Suprapubic skin (tissue), 4 donors: ENCODE measurements at places on chromosomes 7 and 10.

DNA sequence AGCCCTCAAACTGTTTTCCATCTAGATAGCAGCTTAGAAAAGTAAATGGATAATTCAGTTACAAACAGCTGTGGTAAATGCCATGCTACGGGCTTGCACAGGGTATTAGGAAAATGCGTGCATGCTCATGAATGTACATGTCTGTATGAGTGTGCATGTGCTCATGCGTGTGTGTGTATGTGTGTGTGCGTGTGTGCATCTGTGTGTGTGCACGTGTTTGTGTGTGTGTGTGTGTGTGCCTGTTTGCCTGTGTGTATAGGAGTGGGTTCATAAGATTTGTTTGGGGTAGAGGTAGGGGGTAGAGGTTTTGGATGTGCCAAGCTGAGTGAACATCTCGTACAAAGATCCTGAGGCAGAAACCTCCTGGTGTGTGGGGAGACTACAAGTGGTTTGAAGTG, 52.9 kb downstream of the AOAH start:
- H3K36me3 ChIP-seq, result no peaks in the 10 kb centered on the region
- H3K27me3 ChIP-seq, result no peaks in the 10 kb centered on the region
- H3K4me3 ChIP-seq, result no peak overlapping the region
- H3K4me1 ChIP-seq, result no peaks in the 10 kb centered on the region
- DNase-seq, result no peak

- peaks cover 29% of the 10 kb centered on the region for H3K4me1 ChIP-seq
- no peaks in the 10 kb centered on the region for H3K27me3 ChIP-seq
- DNase-seq, result no peak
- H3K36me3 ChIP-seq, result no peaks in the 10 kb centered on the region
- H3K27ac ChIP-seq, result no peak overlapping the region
Measured at GRCh38 chr10:110267276-110267675, 37.4 kb downstream of the SMNDC1 start.

DNA sequence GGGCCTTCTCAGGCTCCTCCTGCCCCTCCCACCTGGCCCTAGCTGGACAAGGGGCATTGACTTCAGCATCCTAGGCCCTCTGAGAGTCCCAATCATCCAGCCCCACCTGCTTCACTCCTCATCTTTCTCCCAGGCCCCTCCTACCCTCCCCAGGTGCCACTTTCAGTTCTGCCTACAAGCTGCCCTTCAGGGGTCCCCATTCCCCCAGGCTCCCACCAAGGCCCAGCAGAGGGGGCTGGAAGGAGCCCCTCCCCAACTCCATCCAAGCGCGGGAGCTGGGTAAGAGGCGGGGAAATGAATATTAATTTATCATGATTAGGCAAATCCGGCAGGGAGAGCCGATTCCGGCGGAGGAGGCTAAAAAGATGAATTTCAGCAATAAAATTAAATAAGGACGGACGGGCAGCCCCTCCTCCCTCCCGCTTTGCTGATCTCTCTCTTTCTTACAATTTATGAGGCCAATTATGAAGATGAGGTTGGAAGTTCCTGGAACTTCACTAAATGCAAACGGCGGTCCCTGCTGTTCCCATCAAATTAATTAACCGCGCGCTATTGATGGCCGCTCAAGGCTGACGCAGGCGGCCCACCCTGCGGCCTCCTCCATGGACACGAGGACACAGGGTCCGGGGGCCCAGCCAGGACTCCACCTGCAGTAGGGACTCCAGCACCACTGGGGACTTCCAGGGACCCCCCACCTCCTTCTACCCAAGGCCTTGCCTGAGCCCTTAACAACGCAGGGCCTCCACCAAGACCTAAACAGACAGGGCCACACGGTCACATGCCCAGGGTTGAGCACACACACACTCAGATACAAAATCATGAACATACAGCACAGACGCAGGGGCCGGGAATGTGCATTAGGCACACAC, 13.9 kb downstream of the POLL start:
- no peak overlapping the region for H3K4me3 ChIP-seq
- H3K4me1 ChIP-seq, result peaks cover 17% of the 10 kb centered on the region
- peaks cover 10% of the 10 kb centered on the region for H3K27me3 ChIP-seq

DNA sequence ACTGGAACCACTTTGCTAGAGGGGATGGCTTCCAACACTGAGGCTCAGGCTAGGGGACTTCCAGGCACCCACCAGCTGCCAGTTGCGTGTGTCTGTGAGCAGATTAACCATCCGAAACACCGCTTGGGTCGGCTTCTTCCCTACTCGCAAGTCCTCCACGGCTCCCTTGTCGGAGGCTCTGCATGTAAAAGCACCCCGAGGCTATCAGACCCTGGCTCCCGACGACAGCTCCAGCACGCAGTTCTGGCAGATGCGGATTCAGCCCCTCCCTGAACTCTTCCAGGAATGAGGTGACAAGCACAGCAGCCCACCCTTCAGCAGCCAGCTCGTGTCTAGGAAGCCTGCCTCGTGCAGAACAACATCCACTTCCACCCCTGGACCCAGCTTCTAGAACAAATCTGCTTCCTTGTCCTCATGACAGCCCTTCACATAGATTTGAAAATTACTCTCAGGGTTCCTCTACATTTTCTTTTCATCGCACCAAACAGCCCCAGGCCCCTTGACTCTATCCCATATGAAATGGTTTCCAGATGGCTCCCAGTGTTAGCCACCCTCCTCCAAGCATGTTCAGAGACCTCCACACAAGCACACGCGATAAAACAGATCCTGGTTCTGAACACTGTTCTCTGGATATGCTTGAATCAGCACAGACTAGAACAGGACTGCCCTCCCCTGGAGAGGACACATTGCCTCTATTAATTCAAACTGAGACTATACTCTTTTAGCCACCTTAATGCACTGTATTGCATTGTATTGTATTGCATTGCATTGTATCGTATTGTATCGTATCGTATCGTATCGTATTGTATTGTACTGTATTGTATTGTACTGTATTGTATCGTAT, 44.6 kb downstream of the SLIT1 start:
- H3K27me3 ChIP-seq, result peaks cover 37% of the 10 kb centered on the region
- H3K4me3 ChIP-seq, result no peak overlapping the region
- H3K36me3 ChIP-seq, result no peaks in the 10 kb centered on the region
- peaks cover 3% of the 10 kb centered on the region for H3K4me1 ChIP-seq
- H3K27ac ChIP-seq, result no peak overlapping the region

DNA sequence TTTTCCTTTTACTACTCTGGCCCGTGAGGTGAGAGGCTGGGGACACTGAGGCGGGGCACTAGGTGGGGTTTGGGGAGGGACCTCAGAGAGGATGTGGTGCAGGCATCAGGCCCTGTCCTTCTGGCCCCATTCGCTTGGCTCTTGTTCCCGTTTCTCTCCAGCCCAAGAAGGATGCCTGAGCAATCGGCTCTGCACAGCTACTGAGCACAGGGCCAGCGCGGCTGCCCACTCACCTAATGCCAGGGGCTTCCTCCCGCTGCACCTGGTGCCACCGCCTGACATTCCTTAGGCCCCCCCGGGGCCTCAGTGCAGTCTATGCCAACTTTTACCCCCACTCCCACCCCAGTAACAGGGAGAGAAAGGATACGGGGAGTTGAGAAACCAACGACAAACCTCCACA, 12.5 kb downstream of the EMX2 start:
- H3K4me3 ChIP-seq, result no peak overlapping the region
- H3K27ac ChIP-seq, result no peak overlapping the region

GRCh38 chr10:8532647-8533046, 478.2 kb downstream of the GATA3 start:
- no peaks in the 10 kb centered on the region for H3K27me3 ChIP-seq
- no peaks in the 10 kb centered on the region for H3K4me1 ChIP-seq
- no peaks in the 10 kb centered on the region for H3K36me3 ChIP-seq
- DNase-seq, result no peak
- no peak overlapping the region for H3K4me3 ChIP-seq
- no peak overlapping the region for H3K27ac ChIP-seq

DNA sequence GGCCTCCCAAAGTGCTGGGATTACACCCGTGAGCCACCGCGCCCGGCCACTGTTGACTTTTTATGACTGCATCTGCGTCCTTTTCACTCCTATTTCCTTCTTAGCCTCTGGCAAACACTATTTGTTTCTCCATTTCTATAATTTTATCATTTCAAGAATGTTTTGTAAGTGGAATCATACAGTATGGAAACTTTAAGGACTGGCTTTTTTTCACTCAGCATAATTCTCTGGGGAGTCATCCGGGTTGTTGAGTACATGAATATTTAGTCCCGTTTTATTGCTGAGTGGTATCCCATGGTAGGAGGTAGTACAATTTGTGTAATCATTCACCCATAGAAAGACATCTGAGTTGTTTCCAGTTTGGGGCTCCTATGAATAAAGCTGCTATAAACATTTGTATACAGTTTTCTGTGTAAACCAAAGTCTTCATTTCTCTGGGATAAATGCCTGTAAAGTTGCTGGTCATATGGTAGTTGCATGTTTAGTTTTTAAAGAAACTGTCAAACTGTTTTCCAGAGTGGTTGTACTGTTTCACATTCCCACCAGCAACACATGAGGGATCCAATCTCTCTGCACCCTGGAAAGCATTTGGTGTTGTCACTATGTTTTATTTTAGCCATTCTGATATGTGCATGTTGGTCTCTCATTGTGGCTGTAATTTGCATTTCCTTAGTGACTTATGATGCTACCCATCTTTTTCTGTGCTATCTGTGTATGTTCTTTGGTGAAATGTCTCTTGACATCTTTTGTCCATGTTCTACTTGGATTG, 139.6 kb upstream of the EEPD1 start:
- H3K36me3 ChIP-seq, result no peaks in the 10 kb centered on the region
- no peaks in the 10 kb centered on the region for H3K27me3 ChIP-seq
- no peaks in the 10 kb centered on the region for H3K4me1 ChIP-seq
- H3K27ac ChIP-seq, result no peak overlapping the region
- DNase-seq, result no peak
